Neuronal stem cell (in vitro differentiated cells): ENCODE measurements at places on chromosomes 5 and 9.

GRCh38 chr9:130741831-130742449, 48.4 kb downstream of the EXOSC2 start:
- DNase-seq: no peak

DNA sequence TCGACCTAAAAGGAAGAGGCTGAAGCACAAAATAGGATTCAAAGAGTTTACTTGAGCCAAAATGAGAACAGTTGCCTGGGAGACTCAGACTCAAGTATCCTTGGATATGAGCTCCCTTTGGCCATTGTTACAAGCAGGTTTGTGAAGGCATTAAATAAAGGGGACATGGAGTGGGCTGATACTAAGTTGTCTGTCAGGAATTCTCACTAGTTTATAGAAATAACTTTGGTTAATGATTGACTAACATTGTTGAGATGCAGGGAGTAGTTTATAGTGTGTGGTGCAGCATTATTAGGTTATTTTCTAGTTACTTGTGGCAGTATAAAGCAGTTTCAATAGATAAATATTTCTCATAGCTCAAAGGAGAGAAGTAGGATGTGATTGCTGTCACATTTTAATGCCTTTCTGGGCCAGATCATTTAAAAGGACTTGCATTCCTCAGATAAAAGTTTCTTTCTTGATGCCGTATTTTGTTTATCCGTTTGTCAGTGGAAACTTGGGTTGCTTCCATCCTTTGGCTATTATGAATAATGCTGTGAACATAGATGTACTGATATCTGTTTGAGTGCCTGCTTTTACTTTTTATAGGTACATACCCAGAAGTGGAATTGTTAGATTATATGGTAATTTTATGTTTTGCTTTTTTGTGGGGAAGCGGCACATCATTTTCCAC, 9.1 kb downstream of the AP3S1 start:
- DNase-seq: no peak

DNA sequence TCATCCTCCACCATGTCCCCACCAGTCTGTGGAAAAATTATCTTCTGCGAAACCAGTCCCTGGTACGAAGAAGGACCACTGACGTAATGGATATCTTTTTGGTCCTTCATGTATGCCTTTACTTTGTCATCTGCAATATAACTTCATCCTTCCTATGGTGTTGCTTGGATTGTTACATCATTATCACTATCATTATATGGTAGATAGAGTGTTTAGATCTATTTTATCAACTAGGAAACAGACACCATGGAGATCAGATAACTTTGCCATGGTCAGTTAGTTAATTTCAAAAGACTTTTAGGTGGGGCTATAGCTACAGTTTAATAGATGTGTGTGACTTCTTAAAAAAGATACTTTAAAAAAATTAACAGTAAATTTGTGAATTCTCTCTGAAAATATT, 23.8 kb upstream of the CAMLG start:
- no peak for DNase-seq

DNA sequence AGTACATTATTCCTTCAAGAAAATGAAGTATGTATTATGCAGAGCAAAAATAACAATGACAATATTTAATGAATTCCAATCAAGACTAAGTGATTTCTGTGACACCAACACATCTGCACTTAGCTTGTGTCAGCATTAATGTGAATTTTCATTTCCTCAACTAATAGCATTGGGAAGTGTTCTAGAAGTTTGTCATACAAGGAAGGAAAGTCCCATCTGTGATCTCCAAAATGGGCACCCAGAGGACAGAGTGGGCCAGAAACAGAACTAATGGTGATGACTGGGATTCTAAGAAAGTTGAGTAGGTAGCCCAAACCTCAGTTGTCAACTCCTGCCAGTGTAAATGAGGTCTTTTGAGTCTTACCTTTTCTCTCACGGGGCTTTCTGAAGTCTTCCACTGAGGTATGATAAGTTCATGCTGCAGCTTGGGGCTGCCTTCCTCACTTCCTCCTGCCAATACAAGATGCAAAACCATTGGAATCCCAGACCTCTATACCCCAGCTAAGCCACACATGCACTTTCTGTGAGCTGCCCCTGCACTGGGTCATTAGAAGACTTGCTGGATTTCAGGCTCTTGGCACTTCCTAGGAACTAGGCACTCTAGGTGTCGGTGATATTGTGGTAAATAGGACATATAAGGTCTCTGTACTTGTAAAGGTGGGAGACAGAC, 4.9 kb downstream of the ADAM19 start:
- no peak for DNase-seq

DNA sequence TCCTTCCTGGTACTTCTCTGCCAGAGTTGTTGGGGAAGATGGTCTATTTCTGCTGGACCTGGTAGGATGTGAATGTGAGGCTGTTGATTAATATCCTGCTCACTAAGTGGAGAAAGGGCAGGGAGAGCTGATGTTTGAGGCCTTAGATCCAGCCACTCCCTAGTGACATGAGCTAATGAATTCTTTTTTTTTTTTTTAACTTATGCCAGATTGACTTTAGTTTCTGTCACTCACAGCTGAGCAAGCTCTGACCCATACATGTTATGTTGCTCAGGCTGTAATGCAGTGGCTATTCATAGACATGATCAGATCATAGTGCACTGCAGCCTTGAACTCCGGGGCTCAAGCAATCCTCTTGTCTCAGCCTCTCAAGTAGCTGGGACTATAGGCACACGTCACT, 75.1 kb upstream of the SPRY4 start:
- no peak for DNase-seq
